ENCODE measurements at places on chromosomes 3 and 15.

- no peak for DNase-seq
These were observed 30.9 kb downstream of the PRKCD start for GRCh38 chr3:53191836-53192480.

GRCh38 chr15:75193976-75194375 is 7.7 kb upstream of the C15orf39 start:
- no peak for DNase-seq

GRCh38 chr15:31311735-31312619 is 14.7 kb upstream of the KLF13 start:
- no peak for DNase-seq

- no peak for DNase-seq
These were observed 83.5 kb upstream of the NAALADL2 start for GRCh38 chr3:174775603-174776002.

DNA sequence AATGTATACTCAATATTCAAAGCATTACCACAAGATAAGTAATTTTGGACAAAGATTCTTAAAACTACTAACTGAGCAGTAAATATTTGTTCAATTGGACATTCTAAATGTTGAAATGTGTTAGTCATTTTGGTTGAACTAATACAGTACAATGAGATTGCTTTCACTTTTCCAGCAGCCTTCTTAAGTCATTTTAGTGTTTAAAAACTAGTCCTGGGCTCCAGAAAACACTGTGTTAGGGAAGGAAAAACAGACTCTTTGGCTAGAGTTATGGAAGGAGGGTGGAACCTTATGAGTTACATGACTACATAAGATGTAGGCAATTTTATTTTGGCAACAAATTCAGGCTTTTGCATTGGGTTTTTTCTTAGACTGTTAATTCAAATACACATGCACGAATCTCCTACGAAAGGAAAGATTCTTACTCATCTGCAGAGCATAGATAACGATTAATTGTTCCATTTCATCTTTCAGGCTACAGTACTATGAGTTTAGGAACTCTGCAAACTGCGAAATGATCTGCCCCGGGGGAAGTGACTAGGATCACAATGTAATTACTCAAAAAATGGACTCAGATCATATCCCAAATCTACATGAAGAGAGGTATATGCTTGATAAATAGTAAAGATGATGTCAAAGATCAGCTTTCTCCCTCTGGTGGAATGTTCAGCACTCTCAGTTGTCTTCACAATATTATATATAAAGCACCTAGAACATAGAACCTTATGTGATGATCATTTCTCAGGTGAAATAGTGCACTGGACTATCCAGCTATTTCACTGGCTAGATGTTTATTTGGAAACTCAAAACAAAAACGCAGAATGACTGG is 492.8 kb upstream of the MDFIC2 start:
- DNase-seq, result no peak

- no peak for DNase-seq
These were observed 83.8 kb downstream of the ASB7 start for GRCh38 chr15:100686021-100686724.

Measured in fibroblast of skin of left quadriceps (primary cell).